ENCODE measurements at places on chromosomes 16 and 17.

- no peak for DNase-seq
Measured at GRCh38 chr16:4239020-4239419, 2.9 kb downstream of the SRL start.

GRCh38 chr16:81723098-81723723, 55.9 kb upstream of the PLCG2 start:
- DNase-seq = peak; percentile 70

GRCh38 chr16:5709889-5710288, 612.3 kb upstream of the EEF2KMT start:
- no peak for DNase-seq

DNA sequence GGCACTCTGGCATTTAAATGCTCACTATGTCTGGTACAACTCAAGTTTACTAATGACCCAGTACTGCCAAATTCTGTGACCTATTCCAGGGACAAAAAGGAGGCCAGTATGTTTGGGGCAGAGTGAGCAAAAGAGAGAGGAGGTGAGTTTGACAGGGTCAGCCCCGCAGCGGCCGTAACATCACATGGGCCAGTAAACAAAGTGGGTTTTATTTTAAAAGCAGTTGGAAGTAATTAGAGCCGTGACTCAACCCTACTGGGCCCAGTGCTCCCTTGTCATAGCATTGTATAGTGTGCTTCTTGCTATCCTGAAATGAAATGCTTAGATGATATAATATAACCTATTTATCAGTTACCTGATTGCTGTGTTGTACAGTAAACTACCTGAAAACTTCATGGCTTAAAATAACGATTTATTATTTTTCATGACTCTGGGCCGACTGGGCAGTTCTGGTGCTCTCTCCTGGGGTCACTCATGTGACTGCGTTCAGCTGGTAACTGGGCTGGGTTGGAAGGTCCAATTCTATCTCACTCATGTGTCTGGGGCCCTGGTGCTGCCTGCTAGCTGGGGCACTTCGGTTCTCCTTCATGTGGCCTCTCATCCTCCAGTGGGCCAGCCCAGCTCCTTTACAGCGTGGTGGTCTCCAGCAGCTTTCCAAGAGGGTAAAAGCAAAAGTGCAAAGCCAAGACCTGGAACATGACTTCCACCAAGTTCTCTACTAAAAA, 27.4 kb downstream of the IQCK start:
- DNase-seq = no peak

DNA sequence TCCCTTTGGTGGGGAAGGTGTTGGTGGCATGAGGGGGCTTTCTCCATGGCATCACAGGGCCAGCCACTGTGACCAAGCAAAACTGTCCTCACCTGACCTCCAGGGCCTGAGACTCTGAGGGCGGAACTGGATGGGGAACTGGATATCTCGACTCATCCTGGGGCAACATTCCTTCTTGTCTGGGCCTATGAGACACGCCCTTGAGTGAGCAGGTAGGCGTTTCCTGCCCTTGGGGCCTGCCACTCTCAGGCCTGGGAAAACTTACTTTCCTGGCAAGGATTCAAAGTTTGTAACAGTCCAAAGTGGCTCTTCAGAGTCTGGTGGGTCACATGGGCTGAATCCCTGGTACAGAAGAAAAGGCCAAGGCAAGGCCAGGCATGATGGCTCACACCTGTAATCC, 9.6 kb downstream of the MT1X start:
- DNase-seq = no peak

GRCh38 chr16:72856797-72857196, 191.1 kb downstream of the ZFHX3 start:
- DNase-seq = no peak

- DNase-seq = no peak
Measured at GRCh38 chr17:80774146-80774545, 217.5 kb upstream of the CHMP6 start.

DNA sequence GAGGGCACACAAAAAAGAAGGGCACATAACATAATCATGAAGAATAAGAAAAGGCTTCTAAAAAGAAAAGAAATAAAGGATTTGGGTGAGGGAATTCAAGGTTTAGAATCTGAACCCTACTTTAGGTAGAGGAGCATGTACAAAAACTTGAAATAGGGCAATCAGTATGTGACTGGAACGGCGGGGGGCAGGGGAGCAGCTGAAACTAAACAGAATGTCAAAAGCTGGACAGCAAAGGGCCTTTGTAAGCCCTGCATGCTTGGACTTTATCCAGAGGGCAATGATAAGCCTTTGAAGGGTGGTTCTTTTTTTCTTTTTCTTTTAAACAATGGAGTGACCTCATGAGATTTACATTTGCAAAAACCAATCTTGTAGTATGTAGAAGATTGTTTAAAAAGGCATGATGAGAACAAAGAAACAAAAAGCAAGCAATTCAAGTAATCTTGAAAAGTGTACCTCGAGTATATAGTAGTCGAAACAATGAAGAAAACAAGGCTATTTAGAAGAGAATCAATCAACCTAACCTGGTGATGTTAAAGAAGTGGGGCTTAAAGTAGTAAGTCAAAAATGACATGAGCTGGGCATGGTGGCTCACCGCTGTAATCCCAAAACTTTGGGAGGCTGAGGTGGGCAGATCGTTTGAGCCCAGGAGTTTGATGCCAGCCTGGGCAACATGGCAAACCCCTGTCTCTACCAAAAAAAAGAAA, 46.7 kb upstream of the ANKFY1 start:
- no peak for DNase-seq

GRCh38 chr16:21300309-21301167, 22.4 kb upstream of the CRYM start:
- peak; percentile 99 for DNase-seq

DNA sequence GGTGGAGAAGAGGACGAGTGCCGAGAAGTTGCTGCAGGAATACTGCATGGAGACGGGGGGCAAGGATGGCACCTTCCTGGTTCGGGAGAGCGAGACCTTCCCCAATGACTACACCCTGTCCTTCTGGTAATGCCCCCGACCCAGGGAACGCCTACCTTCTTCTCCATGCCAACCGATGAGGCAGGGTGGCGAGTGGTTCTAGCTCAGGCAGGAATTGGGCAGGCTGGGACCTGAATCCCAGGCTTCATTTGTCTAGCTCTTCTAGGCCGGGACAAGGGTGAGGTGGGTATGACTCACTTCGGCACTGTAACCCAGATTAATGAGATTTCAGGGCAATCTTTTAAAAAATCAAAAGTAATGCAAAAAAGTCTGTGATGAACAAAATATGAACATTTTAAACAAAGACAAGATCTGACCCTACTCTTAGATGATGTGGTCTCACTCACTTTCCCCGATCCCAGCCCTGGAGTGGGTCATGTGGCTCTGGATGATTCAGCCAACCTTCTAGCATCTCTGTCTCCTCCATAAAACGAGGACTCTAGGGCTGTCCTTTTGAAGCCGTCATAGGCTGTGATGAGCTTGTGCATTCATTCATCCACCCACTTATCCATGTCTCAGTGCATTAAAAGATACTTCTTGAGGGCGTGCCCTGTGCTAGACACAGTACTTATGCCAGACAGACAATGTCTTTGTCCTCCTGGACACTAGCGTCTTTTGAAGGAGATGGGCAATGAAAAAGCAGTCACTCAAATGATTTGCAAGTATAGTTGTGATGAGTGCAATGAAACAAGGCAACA, 102.6 kb downstream of the SDR42E1 start:
- DNase-seq = no peak

- DNase-seq = no peak
Measured at GRCh38 chr17:1766382-1767135, 4.7 kb downstream of the SERPINF1 start.

GRCh38 chr16:29805232-29806098, 864 bp upstream of the MAZ start:
- peak; percentile 96 for DNase-seq

GRCh38 chr16:69706975-69707340, 19.4 kb downstream of the NQO1 start:
- DNase-seq = no peak

- no peak for DNase-seq
Measured at GRCh38 chr17:2571523-2572303, 21.7 kb upstream of the PAFAH1B1 start.

- DNase-seq = peak; percentile 74
Measured at GRCh38 chr17:77802811-77803220, 155.7 kb upstream of the TNRC6C start.

DNA sequence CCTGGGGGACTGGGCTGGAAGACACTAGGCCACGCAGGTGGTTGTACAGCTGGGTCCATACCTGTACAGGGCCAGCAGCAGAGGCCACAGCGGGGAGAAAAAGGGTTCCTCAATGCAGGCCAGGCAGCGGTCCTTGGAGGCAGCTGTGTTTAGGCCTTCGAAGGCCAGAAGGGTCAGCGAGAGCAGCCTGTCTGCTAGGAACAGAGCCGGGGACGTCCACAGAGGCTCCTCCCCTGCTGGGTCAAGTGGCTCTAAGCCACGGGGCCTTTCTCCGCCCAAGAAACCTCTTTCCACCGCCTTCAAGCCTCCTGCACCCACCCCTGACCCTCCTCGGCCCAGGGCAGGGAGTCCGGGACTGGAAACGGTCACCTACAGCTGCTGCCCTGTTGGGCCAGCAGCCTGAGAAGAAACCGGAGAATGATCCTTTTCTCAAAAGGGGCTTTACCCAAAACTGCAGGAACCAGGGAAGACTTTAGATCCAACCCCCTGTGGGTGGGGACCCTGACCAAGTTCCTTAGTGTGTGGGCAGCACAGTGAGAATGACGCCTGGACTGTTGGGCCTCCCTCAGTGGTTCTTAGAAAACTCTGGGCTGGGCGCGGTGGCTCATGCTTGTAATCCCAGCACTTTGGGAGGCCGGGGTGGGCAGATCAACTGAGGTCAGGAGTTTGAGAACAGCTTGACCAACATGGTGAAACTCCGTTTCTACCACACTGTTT, 8.4 kb upstream of the SPATA2L start:
- DNase-seq = no peak

DNA sequence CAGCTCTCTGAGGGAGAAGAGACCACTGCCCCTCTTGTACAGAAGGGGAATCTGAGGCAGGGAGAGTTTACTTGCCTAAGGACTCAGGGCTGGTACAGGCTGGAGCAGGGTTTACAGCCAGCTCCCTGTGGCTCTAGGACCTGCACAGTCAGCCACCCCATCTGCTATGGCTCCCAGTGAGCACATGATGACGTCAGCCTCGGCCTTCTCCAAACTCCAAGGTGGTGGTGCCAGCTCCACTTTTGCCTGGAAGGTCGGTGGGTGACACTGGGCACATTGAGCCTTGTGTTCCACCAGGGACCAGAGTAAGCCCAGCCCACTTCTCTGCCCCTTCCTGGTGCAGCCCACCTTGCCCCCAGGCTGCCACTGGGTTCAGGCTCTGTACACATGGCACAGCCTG, 202.2 kb downstream of the ENGASE start:
- no peak for DNase-seq

- DNase-seq = no peak
Measured at GRCh38 chr17:40103688-40104087, 3.3 kb upstream of the NR1D1 start.

GRCh38 chr16:59324462-59324861, 590.3 kb upstream of the GOT2 start:
- DNase-seq = no peak

DNA sequence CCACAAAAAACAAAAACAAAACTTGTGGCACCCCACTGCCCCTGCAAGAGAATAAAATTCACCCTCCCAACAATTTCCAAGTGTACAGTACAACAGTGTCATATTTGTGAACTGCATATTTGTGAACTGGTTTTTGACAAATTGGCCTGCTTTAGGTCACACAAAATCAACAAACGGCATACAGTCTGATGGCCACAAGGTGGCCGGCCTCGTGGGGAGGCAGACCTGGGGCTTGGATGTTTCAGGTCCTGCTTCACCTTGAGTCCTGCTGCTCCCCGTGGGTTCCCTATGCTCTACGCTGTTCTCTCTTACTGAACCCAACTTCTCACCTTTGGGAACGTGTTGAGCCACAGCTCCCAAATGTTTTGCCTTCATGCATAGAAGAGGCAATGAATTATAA, 102.2 kb downstream of the CDK5R1 start:
- DNase-seq = no peak

GRCh38 chr16:19697756-19698318, 20.2 kb downstream of the KNOP1 start:
- DNase-seq = no peak

DNA sequence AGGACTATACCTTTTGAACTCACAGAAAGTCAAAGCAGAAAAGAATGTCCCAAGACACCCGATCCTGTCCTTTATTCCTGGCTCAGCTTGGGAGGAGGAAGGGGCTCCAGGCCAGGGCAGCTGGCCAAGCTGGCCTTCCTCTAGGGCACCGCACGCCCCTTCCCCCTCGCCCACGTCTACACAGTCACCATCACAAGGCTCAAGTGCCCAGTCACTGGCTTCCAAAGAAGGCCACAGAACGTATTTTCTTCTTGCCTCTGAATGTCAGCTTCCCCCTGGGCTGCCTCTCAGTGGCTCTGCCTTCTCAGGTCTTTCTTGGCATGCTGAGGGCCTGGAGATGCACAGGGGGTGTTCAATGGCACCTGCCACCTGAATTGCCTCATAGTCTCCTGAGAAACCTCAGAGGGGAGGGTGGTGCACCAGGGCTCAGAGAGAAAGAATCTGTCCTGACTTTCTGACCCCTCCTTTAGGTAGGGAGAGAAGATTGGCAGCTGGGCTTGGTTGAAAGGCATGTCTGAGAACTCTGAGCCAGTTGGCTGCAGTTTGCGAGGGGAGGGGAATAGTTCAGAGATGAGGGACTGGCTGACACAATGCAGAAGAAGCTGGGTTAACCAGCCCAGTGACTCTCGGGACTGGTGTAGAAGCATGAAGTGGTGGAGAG, 2.1 kb downstream of the DHRS11 start:
- no peak for DNase-seq

- no peak for DNase-seq
Measured at GRCh38 chr17:80294210-80294609, 33.6 kb downstream of the RNF213 start.

DNA sequence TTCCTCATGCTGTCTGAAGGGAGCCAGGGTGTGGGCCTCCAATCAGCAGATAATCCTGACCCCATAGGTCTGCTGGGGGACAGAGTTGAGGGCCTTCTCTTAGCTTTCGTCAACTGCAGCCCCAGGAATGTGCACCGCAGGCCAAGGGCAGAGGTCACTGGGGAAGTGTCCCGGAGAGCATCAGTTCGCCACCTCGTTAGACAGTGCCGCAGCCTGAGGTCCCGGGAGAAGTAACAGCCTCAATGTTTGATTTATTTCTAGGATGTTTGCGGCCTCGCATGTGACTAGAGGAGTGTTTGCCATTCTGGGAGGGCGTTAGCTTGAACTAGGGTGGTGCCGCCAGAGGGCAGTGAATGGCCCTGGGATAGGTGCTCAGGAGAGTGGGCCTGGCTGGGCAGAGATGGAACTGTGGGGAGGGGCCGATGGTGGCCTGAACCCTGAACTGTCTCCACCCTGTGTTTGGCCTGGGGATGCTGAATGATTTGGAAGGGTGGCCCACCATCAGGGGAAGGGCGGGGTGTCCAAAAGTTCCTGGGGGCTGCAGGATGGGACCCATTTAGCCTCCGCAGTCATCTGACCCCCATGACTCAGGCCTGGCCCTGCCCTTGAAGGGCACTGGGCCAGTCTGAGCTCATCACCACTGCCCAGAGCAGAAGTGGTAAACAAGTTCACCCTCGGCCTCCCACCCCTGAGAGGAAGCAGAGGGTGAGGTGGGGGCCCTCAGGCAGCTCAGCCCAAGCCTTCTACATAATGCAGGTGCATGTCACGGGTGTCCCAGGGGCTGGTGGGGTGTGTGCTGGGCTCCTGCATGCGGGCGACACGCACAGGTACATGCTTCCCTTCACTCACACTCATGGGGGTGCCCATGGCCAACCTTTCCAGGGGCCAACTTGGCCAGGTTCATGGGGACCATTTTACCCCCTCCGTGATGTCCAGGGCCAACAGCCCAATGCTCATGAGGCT, 12.4 kb upstream of the TAC4 start:
- peak; percentile 30 for DNase-seq

Measured in DMS153 (cell line).